ENCODE measurements at places on chromosomes 16 and 17. TPM values are rescaled to one million over a fixed set of nuclear protein-coding genes. Genes with fewer than 3 reads are reported as not detected.

CEMP1 gene
- not detected for total RNA-seq

RMI2 gene
- total RNA-seq, result 1.8 TPM

PROCA1 gene
- 2.6 TPM for total RNA-seq

CCDC200 gene
- not detected for total RNA-seq

QPRT gene
- total RNA-seq, result 94.0 TPM

ADAD2 gene
- not detected for total RNA-seq

KRT31 gene
- total RNA-seq, result not detected

DNA sequence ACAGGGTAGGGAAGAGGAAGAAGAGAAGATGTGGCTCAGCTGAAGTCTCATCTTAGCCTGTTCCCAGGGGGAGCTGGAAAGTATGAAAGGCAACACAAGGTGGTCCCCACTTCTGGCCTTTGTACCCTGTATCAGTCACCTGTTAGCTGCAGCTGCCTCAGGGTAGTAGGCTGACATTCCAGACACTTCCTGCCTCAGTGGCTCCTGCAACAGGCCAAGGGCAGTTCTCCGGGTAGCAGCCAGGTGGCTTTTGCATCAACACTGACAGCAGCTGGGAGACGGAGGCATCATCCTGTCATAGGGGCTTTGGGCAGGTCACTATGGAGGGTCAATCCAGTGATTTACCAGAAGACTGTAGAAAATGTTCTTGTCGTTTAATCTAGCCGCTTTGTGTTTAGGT is 124.0 kb downstream of the RGS9 start:
- H3K27me3 ChIP-seq, result no peaks in the 10 kb centered on the region
- no peaks in the 10 kb centered on the region for H3K4me1 ChIP-seq
- no peaks in the 10 kb centered on the region for H3K36me3 ChIP-seq
- no peak overlapping the region for H3K27ac ChIP-seq

DNA sequence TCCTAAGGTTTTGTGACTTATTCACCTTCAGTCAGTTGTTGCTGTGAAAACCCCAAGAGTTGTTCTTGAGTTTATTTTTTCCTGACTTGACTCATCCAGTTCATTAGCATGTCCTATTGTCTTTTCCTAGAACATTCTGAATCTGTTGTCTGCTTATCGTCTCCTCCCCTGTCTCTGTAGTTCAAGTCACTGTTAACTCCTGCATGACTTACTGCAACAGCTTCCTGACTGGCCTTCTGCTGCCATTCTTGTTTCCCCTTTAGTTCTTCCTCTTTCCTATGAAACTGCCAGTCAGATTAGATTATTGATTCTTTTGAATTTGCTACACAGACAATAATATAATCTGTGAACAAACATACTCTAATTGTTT is 161.5 kb downstream of the FTO start:
- H3K27me3 ChIP-seq, result no peaks in the 10 kb centered on the region
- no peak overlapping the region for H3K27ac ChIP-seq
- no peaks in the 10 kb centered on the region for H3K4me1 ChIP-seq

DNA sequence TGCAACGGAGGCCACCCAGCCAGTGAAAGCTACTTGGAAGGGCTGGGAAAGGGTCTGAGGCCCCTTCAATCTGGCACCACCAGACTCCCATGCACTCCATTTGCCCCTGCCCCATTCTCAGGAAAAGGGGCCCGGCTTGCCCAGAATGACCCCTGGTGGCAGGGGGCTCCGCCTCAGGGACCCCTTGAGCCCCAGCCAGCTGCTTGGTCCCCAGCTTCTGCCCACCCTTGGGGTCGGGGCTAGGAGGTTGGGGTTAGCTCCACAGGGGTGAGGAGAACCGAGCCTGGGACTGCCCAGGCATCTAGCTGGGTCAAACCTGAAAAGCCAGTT is 1.3 kb downstream of the RHBDF1 start:
- peak overlapping the region; percentile 76 for H3K27ac ChIP-seq
- H3K4me3 ChIP-seq, result peak overlapping the region; percentile 62
- H3K36me3 ChIP-seq, result peaks cover 2% of the 10 kb centered on the region
- DNase-seq, result no peak

GRCh38 chr17:61200339-61200715 is 199.3 kb upstream of the TBX2 start:
- H3K27me3 ChIP-seq, result no peaks in the 10 kb centered on the region
- peaks cover 25% of the 10 kb centered on the region for H3K4me1 ChIP-seq
- peak; percentile 51 for DNase-seq
- H3K4me3 ChIP-seq, result no peak overlapping the region
- peak overlapping the region; percentile 87 for H3K27ac ChIP-seq

- H3K27me3 ChIP-seq, result no peaks in the 10 kb centered on the region
- peak; percentile 32 for DNase-seq
- H3K4me3 ChIP-seq, result peak overlapping the region; percentile 87
- peaks cover 20% of the 10 kb centered on the region for H3K4me1 ChIP-seq
- peaks cover 22% of the 10 kb centered on the region for H3K36me3 ChIP-seq
- peak overlapping the region; percentile 97 for H3K27ac ChIP-seq
Measured at GRCh38 chr17:81869221-81870130, 1.7 kb downstream of the ARHGDIA start.

GRCh38 chr17:79019632-79020584 is 4.1 kb upstream of the C1QTNF1 start:
- H3K4me3 ChIP-seq, result no peak overlapping the region
- peaks cover 6% of the 10 kb centered on the region for H3K4me1 ChIP-seq

GRCh38 chr17:3660311-3660891 is 8.0 kb downstream of the TAX1BP3 start:
- H3K4me1 ChIP-seq, result peaks cover 13% of the 10 kb centered on the region
- no peak for DNase-seq
- peaks cover 35% of the 10 kb centered on the region for H3K36me3 ChIP-seq
- H3K4me3 ChIP-seq, result no peak overlapping the region
- H3K27me3 ChIP-seq, result no peaks in the 10 kb centered on the region
- peak overlapping the region; percentile 61 for H3K27ac ChIP-seq

GRCh38 chr16:5024632-5025031 is 9.1 kb downstream of the NAGPA start:
- no peaks in the 10 kb centered on the region for H3K27me3 ChIP-seq
- H3K4me1 ChIP-seq, result no peaks in the 10 kb centered on the region
- H3K36me3 ChIP-seq, result no peaks in the 10 kb centered on the region
- no peak overlapping the region for H3K4me3 ChIP-seq
- H3K27ac ChIP-seq, result no peak overlapping the region
- DNase-seq, result peak; percentile 16

DNA sequence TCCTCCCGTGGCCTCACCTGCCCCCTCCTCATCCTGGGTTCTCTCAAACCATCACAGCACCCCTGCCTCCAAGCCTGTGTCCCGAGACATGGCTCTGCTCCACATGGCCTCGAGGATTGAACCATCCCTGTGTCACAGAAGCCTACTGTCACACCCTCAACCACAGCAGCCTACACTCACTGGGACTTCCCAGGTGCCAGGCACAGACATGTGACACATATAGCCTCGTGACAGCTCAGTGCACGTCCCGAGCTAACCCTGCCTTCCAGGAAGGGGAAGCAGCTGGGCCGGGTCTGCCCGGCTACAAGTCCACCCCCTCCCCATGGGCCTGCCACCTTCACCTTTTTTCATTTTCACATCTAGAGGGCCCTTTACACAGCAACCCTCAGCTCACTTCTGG is 238.3 kb downstream of the CPPED1 start:
- no peaks in the 10 kb centered on the region for H3K36me3 ChIP-seq
- H3K4me1 ChIP-seq, result no peaks in the 10 kb centered on the region
- no peaks in the 10 kb centered on the region for H3K27me3 ChIP-seq
- H3K27ac ChIP-seq, result no peak overlapping the region
- DNase-seq, result no peak

GRCh38 chr17:69058165-69058564 is 2.6 kb downstream of the ABCA9 start:
- no peak overlapping the region for H3K4me3 ChIP-seq
- no peak for DNase-seq
- no peaks in the 10 kb centered on the region for H3K4me1 ChIP-seq
- no peak overlapping the region for H3K27ac ChIP-seq
- H3K27me3 ChIP-seq, result no peaks in the 10 kb centered on the region

GRCh38 chr16:57471852-57472664 is 9.6 kb downstream of the POLR2C start:
- peak; percentile 4 for DNase-seq
- peaks cover 22% of the 10 kb centered on the region for H3K36me3 ChIP-seq
- H3K4me3 ChIP-seq, result no peak overlapping the region
- no peaks in the 10 kb centered on the region for H3K27me3 ChIP-seq
- peaks cover 4% of the 10 kb centered on the region for H3K4me1 ChIP-seq

- peaks cover 18% of the 10 kb centered on the region for H3K36me3 ChIP-seq
- DNase-seq, result no peak
- H3K4me1 ChIP-seq, result peaks cover 13% of the 10 kb centered on the region
- peak overlapping the region; percentile 97 for H3K27ac ChIP-seq
Measured at GRCh38 chr17:7241090-7241733, 1.0 kb downstream of the GABARAP start.

GRCh38 chr17:80799538-80800480 is 191.8 kb upstream of the CHMP6 start:
- H3K27me3 ChIP-seq, result no peaks in the 10 kb centered on the region
- no peak for DNase-seq
- peaks cover 1% of the 10 kb centered on the region for H3K36me3 ChIP-seq
- H3K4me1 ChIP-seq, result peaks cover 15% of the 10 kb centered on the region

- no peaks in the 10 kb centered on the region for H3K36me3 ChIP-seq
- H3K27ac ChIP-seq, result no peak overlapping the region
- peaks cover 5% of the 10 kb centered on the region for H3K27me3 ChIP-seq
- no peaks in the 10 kb centered on the region for H3K4me1 ChIP-seq
- no peak overlapping the region for H3K4me3 ChIP-seq
Measured at GRCh38 chr17:50462446-50462845, 6.2 kb downstream of the CHAD start.

GRCh38 chr17:75012346-75013091 is at the start of gene MRPL58:
TSS of gene MRPL58 (plus strand) at chr17:75012670. CDS start at chr17:75012687, 17 bp downstream.
- peak within 1 kb of the TSS; percentile 86 for H3K27ac ChIP-seq
- H3K27me3 ChIP-seq, result no peaks in the 10 kb centered on the region
- H3K4me3 ChIP-seq, result peak within 1 kb of the TSS; percentile 94
- H3K36me3 ChIP-seq, result no peaks in the 10 kb centered on the region
- peak; percentile 87 for DNase-seq

DNA sequence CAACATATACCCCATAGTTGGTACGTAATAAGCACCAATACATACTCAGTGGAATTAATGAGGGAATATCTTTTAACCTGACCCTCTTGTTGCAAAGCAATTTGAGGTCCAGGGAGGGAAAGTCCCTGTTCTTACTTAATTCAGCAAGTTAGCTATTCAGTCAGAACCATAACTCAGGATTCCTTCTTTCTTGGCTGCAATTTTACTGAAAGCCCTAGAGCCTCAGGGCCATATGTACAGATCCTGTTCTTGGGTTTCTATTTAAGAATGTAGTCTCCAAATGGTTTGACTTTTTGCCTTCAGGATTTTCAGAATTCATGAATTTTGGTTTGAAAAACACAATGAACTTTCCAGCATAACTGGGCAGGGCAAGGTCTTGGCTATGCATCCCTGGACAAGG is 436.5 kb downstream of the HS3ST4 start:
- no peak for DNase-seq
- no peak overlapping the region for H3K27ac ChIP-seq
- no peaks in the 10 kb centered on the region for H3K36me3 ChIP-seq

GRCh38 chr17:48745381-48746275 is 17.1 kb upstream of the HOXB13 start:
- no peak for DNase-seq
- H3K4me3 ChIP-seq, result no peak overlapping the region
- peaks cover 81% of the 10 kb centered on the region for H3K27me3 ChIP-seq

DNA sequence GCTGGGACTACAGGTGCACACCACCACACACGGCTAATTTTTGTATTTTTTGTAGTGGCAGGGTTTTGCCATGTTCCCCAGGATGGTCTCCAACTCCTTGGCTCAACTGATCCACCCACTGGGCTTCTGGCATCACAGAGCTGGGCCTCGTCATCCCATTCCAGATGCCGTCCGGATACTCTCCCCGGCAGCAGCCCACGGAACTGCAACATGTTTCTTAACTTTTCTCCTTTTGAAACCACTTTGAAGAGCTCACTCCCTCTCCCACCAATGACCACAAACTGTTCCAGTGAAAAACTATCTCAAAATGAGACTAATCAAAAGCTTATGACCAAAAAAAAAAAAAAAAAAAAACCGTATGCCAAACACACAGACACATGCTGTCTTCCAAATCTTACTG is 17.6 kb downstream of the PEMT start:
- no peaks in the 10 kb centered on the region for H3K27me3 ChIP-seq
- DNase-seq, result no peak
- no peaks in the 10 kb centered on the region for H3K36me3 ChIP-seq

- no peak overlapping the region for H3K4me3 ChIP-seq
- no peak overlapping the region for H3K27ac ChIP-seq
- no peaks in the 10 kb centered on the region for H3K36me3 ChIP-seq
- no peaks in the 10 kb centered on the region for H3K4me1 ChIP-seq
- no peak for DNase-seq
Measured at GRCh38 chr17:51200295-51200694, 34.1 kb downstream of the NME2 start.

DNA sequence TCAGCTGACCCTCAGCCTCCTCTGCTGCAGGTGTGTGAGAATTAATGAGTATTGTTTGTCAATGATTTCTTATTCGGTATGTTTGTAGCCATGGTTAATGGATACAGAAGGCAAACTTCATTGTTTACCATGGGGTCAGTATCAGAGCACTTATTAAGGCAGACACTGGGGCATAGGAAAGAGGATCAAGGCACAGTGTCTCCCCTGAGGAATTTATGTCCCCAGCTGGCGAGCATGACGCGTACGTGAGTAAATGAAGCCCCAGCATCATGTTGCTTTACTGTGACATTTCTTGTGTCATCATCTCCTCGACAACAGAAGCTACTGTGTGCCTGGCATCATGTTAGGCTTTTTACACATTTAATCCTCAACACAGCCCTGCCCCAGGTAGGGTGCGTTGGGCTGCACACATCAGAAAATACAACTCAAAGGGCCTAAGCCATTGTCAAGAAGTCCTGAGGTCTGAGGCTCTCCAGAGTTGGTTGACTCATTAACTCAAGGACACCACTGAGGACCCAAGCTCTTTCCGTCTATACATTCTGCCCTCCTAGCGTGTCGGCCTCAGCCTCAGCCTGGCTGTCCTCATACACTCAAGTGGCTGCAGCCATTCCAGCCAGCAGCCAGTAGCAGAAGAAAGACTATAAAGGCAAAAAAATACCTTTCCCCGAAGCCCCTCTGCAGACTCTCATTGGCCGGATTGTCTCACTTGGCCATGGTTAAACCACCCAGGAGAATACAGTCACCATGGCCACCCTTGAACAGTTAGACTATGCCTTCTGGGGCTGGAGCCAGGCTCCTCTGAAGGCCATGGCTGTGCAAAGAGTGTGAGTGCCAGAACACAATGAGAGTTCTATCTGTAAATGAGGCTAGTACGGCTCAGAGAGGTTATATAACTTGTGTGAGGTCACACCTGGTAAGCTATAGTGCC is 13.9 kb upstream of the ZCCHC14 start:
- H3K27ac ChIP-seq, result no peak overlapping the region
- H3K4me3 ChIP-seq, result no peak overlapping the region
- DNase-seq, result no peak
- no peaks in the 10 kb centered on the region for H3K4me1 ChIP-seq

- no peaks in the 10 kb centered on the region for H3K27me3 ChIP-seq
- peak overlapping the region; percentile 97 for H3K27ac ChIP-seq
- H3K4me3 ChIP-seq, result peak overlapping the region; percentile 46
- no peak for DNase-seq
Measured at GRCh38 chr17:48546137-48546923, 1.4 kb upstream of the HOXB2 start.

GRCh38 chr16:71492786-71493185 is 3.7 kb upstream of the ZNF19 start:
- DNase-seq, result no peak
- no peaks in the 10 kb centered on the region for H3K27me3 ChIP-seq
- H3K4me1 ChIP-seq, result no peaks in the 10 kb centered on the region
- H3K36me3 ChIP-seq, result no peaks in the 10 kb centered on the region

GRCh38 chr17:79592641-79593040 is 18.2 kb downstream of the RBFOX3 start:
- no peak overlapping the region for H3K27ac ChIP-seq
- no peaks in the 10 kb centered on the region for H3K4me1 ChIP-seq
- no peaks in the 10 kb centered on the region for H3K36me3 ChIP-seq
